Esophagus muscularis mucosa (tissue), 4 donors: ENCODE measurements at places on chromosomes 11 and 22. TPM values are rescaled to one million over a fixed set of nuclear protein-coding genes. Genes with fewer than 3 reads are reported as not detected.

Gene PDE2A
- 68.8 TPM for total RNA-seq

Gene PNPLA3
- total RNA-seq = not detected

Gene NLRP10
- not detected for total RNA-seq

GRCh38 chr11:130829920-130830511 lies 86.3 kb downstream of the SNX19 start:
- no peaks in the 10 kb centered on the region for H3K27me3 ChIP-seq
- H3K4me3 ChIP-seq = no peak overlapping the region
- peak overlapping the region; percentile 56 for H3K27ac ChIP-seq
- H3K36me3 ChIP-seq = no peaks in the 10 kb centered on the region
- peaks cover 50% of the 10 kb centered on the region for H3K4me1 ChIP-seq

- no peaks in the 10 kb centered on the region for H3K36me3 ChIP-seq
- no peak overlapping the region for H3K4me3 ChIP-seq
- no peaks in the 10 kb centered on the region for H3K4me1 ChIP-seq
- peak; percentile 72 for DNase-seq
- H3K27me3 ChIP-seq = no peaks in the 10 kb centered on the region
These were observed 131.2 kb downstream of the BUD13 start for GRCh38 chr11:116641561-116642045.

DNA sequence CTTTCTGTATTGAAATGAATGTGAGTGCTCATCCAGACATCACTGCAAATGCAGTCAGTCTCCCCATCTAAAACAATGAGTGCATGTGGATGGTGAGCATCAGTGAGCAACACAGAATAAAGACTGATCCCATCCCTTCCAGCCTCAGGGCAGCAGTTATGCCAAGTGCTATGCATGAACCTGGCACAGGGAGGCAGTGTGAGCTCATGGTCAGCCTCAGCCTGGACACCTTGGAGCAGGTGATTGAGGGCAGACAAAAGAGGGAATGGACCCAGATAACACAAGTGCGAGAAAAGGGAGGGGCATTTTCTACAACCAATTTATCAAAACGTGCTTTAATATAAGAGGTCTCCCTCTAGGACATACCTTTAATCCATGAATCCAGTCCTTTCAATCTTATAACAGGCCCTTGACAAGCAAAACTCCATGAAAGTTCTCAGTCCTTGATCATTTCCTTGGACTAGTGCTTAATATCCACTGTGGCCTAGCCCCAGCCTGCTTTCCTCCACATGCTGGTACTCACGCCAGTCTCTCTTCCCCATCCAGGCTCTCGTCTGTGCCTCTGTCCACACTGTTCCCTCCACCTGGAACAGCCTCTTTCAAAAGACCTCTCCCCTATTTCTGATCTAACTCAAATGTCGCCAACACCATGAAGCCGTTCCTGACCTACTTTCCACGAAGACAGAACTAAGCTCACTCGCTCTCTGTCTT lies 50.5 kb upstream of the LRRC55 start:
- peak; percentile 55 for DNase-seq
- no peaks in the 10 kb centered on the region for H3K36me3 ChIP-seq
- H3K27me3 ChIP-seq = no peaks in the 10 kb centered on the region
- no peak overlapping the region for H3K4me3 ChIP-seq
- no peak overlapping the region for H3K27ac ChIP-seq
- no peaks in the 10 kb centered on the region for H3K4me1 ChIP-seq

GRCh38 chr11:126375726-126376125 lies 20.2 kb downstream of the ST3GAL4 start:
- H3K36me3 ChIP-seq = peaks cover 1% of the 10 kb centered on the region
- DNase-seq = no peak
- H3K4me3 ChIP-seq = no peak overlapping the region
- H3K27me3 ChIP-seq = no peaks in the 10 kb centered on the region
- H3K27ac ChIP-seq = no peak overlapping the region

- no peaks in the 10 kb centered on the region for H3K36me3 ChIP-seq
- H3K4me1 ChIP-seq = no peaks in the 10 kb centered on the region
These were observed 406.2 kb upstream of the CADM1 start for GRCh38 chr11:115910379-115910778.

DNA sequence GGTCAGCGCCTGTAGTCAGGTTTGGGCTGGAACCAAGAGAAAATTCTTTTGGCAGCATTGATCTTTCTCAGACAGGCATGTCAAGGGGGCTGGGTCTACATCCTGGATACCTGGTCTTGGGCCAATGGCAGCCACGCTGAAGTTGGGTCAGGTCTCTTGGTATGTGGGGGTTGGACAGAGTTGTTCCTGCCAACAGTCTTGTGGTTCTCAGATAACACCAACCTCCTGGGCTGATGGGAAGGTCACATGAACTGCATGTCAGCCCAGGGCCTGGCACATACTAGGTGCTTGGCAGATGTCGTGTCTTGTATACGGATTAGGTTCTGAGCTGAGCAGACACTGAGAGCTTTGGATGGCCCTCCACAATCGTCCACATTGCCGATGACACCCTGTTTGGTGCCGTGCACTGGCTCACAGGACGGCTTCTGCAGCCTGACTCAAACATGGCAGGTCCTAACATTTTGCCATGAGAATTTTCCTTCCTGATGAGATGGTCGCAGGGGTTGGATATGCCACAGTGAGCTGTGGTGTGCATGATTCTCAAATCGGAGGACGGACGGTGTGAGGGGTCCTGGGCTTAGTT lies 42.0 kb downstream of the FBLN1 start:
- no peaks in the 10 kb centered on the region for H3K27me3 ChIP-seq
- peaks cover 7% of the 10 kb centered on the region for H3K36me3 ChIP-seq

DNA sequence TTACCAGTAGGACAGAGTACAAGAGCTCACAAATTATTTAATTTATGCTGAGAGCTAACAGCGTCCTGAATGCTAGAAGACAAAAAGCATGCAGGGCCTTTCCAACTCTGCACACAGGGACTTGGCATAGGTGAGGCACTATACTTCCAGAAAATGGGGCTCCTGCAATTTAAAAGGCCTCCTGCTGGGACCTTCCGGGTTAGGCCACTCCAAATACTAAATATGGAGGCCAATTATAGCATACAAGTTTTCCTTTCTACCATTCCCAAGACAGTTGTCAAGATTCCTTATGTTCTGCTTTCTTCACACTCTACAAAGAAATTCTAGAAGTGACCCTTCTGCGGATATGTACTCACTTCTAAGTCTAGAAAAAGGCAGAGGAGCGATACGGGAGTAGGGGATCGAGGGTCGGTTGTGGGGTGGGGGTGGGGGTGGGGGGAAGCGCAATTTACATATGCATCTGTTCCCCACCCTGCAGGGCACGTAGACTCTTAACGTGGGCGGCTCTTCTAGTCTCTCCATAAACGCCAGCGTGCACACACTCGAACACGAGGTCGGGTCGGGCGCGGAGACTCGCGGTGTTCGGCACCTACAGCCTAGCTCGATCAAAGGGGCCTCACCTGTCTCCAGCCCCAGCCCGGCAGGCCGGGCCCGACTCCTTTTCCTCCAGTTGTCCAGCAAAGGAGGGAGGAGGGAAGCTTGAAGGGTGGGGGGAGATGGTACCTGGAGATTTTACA lies 728 bp downstream of the DCUN1D5 start:
- peaks cover 9% of the 10 kb centered on the region for H3K36me3 ChIP-seq
- H3K4me1 ChIP-seq = peaks cover 27% of the 10 kb centered on the region
- peak overlapping the region; percentile 92 for H3K27ac ChIP-seq
- DNase-seq = no peak
- peak overlapping the region; percentile 91 for H3K4me3 ChIP-seq

GRCh38 chr22:44392446-44392921 lies 79.7 kb upstream of the SHISAL1 start:
- H3K27ac ChIP-seq = no peak overlapping the region
- H3K4me1 ChIP-seq = peaks cover 6% of the 10 kb centered on the region
- H3K36me3 ChIP-seq = no peaks in the 10 kb centered on the region
- H3K4me3 ChIP-seq = no peak overlapping the region
- DNase-seq = no peak

DNA sequence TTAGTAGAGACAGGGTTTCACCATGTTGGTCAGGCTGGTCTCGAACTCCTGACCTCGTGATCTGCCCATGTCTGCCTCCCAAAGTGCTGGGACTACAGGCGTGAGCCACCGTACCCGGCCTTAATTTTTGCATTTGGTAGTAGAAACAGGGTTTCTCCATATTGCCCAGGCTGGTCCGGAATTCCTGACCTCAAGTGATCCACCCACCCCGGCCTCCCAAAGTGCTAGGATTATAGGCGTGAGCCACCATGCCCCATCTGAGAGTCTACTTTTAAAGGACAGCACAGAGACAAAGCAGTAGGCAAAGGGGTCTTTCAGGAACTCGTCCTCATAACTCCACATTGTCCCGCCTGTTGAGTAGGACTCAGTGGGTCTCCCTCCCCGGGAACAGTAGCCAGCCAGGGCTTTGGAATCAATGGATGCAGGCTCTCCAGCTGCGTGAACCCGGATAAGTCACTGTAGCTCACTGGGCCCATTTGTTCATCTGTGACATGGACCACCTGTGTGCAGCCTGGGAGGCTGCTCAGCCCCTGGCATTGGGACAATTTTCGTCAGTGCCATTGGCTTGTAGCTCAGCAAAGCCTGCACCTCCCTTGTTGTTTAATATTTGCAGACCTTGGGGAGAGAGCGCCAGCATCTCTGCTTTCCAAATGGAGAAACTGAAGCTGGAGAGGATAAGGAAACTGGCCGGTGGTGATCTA lies 86.1 kb downstream of the ARHGAP8 start:
- peaks cover 52% of the 10 kb centered on the region for H3K27me3 ChIP-seq
- no peak for DNase-seq
- no peak overlapping the region for H3K27ac ChIP-seq
- H3K4me3 ChIP-seq = no peak overlapping the region
- no peaks in the 10 kb centered on the region for H3K4me1 ChIP-seq

GRCh38 chr11:13308704-13309103 lies 31.1 kb downstream of the BMAL1 start:
- peaks cover 14% of the 10 kb centered on the region for H3K36me3 ChIP-seq
- DNase-seq = no peak
- no peak overlapping the region for H3K4me3 ChIP-seq
- H3K27me3 ChIP-seq = no peaks in the 10 kb centered on the region

DNA sequence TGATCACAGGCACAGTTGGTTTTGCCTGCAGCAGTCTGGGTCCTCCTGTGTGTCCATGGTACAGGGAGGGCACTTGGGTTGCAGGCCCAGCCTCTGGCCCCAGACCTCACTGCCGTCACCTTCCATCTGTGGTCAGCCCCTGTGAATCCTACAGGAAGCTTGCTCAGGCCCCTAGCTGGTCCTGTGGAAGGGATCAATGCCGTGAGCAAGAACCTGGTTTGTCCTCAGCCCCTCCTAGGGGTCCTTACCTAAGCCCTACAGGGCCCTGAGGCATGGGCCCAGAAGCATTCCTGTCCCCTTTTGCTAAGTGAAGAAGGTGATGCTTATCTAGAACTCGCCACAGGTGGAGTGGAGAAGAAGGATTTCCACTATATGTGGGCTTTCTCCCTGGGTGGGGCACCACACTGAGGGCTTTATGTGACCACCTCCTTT lies 29.9 kb downstream of the MED15 start:
- H3K27ac ChIP-seq = no peak overlapping the region
- peaks cover 19% of the 10 kb centered on the region for H3K36me3 ChIP-seq
- peaks cover 41% of the 10 kb centered on the region for H3K4me1 ChIP-seq
- H3K27me3 ChIP-seq = no peaks in the 10 kb centered on the region

- peaks cover 5% of the 10 kb centered on the region for H3K36me3 ChIP-seq
- DNase-seq = no peak
- no peak overlapping the region for H3K4me3 ChIP-seq
- peak overlapping the region; percentile 56 for H3K27ac ChIP-seq
- H3K27me3 ChIP-seq = no peaks in the 10 kb centered on the region
These were observed 35.8 kb downstream of the UVRAG start for GRCh38 chr11:75850787-75851186.

GRCh38 chr11:57662893-57663292 lies 5.0 kb upstream of the ZDHHC5 start:
- no peak overlapping the region for H3K4me3 ChIP-seq
- peaks cover 44% of the 10 kb centered on the region for H3K36me3 ChIP-seq
- peaks cover 15% of the 10 kb centered on the region for H3K4me1 ChIP-seq

DNA sequence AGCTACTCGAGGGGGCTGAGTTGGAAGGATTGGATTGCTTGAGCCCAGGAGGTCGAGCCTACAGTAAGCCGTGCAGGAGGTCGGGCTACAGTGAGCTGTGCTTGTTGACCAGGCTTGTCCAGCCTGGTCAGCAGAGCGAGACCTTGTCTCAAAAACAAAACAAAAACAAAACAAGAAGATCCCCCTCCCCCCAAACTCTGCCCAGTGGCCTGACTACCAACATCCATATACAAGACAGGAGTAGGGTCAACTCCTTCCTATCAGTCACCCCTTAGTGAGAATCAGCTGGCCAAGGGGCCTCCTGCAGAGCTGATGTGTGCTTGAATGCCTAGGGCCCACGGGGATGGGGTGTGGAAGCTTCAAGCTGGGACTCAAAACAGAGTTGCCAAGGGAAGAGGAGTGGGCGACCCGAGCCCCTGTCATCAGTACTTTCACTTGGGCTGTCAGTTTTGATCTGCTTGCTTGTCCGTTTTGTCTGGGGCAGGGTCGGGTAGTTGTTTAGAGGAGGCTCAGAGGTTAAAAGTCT lies 942 bp upstream of the TSPAN18 start:
- H3K27me3 ChIP-seq = no peaks in the 10 kb centered on the region
- H3K36me3 ChIP-seq = no peaks in the 10 kb centered on the region

DNA sequence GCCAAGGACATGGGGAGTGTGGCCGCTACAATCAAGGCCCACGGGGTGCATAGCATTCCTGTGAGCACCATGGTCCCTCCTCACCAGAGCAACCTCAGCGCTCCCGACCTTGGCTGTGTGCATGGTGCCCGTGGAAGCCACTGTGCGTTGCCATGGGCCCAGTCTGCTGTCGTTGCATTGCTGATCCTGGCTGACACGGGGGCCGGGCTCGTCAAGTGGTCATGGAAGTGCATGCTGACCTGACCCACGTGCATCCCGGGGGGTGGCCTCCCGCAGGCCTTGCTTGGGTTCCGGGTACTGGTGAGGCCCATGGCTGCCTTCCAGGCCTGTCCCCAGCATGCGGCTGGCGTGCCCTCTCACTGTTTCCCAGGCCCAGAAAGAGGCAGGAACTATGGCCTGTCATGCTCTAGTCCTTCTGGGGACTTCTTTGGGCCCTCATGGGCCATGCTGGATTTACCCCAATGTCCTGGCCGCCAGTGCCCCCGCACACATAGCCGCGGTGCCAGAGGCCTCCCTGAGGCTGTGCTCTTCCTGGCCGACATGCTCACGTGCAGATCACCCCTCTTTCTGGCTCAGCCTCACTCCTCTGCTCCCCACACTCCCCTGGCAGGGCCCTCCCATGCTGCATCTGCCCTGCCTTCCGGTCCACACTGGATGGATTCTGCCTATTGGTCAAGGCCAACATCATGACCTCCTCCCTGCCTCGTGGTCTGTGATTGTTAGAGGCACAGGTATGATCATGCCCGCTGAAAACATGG lies 1258.0 kb downstream of the BRD1 start:
- no peak for DNase-seq
- H3K27me3 ChIP-seq = peaks cover 52% of the 10 kb centered on the region
- H3K27ac ChIP-seq = no peak overlapping the region

GRCh38 chr11:65849366-65849765 lies 8.6 kb downstream of the CFL1 start:
- H3K4me1 ChIP-seq = peaks cover 19% of the 10 kb centered on the region
- no peak overlapping the region for H3K4me3 ChIP-seq
- H3K27ac ChIP-seq = no peak overlapping the region
- peaks cover 6% of the 10 kb centered on the region for H3K36me3 ChIP-seq
- no peak for DNase-seq
